ENCODE measurements at places on chromosomes 3 and 15.

- no peak for DNase-seq
Observed at GRCh38 chr3:57152151-57153143, 12.7 kb downstream of the IL17RD start.

DNA sequence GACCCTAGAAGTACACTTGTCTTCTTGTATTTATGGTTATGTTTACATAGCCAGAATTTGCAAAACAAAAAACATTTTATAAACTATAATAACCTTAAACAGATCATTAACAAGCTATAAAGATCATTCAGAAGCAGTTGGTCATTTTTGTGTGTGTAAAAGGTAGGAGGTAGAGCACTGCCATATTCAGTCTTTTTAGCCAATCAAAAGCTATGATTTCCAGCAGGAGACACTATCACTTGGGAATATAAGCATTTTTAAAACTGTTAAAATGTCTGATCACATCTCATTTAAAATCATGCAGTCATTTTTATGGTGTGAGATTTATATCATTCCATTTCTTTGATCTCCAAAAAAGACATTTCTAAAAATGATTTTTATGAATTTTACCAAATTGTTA lies 42.6 kb upstream of the ATP2C1 start:
- no peak for DNase-seq

DNA sequence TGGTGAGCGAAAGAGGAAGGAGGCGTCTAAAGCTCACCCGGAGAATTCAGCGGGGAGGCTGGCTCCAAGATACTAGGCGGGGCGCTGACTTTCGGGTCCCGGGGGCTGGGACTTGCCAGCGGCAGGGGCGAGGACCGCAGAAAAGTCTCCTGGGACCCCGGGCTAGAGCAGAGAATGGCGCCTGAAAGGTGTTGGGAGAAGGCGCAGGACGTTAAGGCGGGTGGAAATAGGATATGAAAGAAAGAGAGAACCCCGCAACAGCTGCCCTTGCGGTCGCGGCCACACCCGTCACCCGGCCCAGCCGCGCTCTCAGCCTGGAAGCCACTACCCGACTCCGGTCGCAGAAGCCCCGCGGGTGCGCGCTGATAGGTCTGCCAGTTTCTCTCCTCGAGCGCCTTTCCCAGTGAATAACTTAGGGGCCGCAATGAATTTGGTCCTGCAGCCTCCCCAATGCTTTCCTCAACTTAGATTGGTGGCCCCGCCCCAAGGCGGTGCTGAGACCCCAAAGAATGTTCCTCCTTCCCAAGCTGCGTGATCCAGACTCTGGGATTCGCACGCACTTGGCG lies 604 bp downstream of the LTK start:
- no peak for DNase-seq

DNA sequence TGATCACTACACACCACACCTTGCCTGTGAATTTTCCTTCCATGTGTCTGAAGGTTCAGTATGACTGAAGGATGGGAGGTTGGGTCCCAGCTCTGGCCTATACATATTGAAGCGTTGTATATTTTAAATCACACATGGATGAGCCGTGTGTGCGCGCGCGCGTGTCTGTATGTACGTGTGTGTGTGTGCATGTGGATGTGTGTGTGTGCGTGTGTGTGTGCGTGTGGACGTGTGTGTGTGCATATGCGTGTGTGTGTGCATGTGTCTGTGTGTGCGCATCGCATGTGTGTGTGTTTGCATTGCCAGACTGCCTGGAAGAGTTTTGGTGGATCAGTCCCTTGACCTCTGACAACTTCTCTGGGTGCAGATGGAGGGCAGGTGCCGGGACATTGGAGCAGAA lies 45.7 kb downstream of the RPLP1 start:
- DNase-seq, result no peak

DNA sequence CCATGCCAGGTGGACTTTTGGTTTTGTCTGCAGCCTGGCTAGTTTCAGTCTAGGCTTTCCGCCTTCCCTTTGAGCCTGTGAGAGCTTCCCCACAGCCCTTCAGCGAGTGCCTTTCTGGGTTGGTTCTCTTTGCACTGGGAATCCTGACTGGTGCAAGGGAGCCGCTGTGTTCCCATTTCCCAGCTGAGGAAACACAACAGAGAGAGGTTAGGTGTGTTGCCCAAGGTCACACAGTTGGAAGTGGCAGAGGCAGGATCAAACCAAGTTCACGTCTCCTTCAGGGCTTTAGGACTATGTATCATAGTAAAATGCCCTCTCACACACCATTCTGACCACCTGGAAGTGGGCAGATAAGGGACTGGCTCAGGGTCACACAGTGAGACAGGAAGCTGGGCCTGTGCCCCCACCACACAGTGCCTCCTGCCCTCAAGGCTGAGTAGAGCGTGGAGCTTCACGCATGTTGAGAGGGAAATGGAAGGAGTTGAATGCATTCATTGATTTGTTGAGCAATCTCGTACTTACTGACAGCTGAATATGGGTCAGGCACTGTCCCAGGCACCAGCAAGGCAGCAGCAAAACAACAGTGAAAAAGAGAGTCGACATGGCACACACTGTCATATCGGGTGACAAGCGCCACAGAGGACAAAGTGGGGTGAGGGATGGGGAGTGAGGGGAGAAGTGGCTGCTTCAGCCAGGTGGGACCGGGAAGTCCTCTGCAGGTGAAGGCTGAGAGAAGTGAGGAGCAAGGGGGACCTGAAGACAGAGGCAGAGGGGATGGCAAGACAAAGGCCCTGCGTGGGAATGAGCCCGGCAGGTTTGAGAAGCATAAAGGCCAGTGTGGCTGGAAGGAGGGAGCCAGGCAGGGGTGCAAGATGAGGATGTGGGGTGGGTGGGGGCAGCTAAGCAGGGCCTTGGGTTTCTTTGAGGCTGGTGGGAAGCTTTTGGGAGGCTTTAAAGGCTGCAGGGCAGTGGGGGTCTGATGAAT lies 12.3 kb upstream of the ANPEP start:
- DNase-seq, result no peak

GRCh38 chr15:22890296-22890695 lies 51.8 kb downstream of the NIPA2 start:
- DNase-seq, result no peak

GRCh38 chr15:101018450-101018849 lies 99.3 kb downstream of the LRRK1 start:
- no peak for DNase-seq

- DNase-seq, result no peak
Observed at GRCh38 chr15:31155151-31155550, 53.6 kb upstream of the TRPM1 start.

GRCh38 chr15:67033012-67033411 lies 32.4 kb upstream of the SMAD3 start:
- DNase-seq, result no peak

DNA sequence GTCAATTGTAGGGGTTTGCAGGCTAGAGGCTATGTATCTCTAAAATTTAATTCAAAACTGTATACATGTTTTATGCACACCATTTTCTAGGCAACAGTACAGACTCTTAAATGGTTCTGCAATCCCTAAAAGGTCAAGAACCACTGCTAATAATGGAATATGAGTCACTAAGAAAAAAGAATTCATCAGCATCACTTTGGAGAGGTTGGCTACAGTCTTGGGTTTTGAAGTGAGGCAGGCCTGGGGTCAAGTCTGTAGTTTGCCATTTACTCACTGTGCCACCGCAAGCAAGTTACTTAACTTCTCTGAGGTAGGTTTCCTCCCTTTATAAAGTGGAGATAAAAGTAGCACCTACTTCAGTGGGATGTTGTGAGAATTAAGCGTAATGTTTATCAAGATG lies 33.7 kb downstream of the THRB start:
- no peak for DNase-seq

GRCh38 chr15:93296759-93297500 lies 207.9 kb upstream of the RGMA start:
- DNase-seq, result no peak
